ENCODE measurements at places on chromosomes 13 and 19.

DNA sequence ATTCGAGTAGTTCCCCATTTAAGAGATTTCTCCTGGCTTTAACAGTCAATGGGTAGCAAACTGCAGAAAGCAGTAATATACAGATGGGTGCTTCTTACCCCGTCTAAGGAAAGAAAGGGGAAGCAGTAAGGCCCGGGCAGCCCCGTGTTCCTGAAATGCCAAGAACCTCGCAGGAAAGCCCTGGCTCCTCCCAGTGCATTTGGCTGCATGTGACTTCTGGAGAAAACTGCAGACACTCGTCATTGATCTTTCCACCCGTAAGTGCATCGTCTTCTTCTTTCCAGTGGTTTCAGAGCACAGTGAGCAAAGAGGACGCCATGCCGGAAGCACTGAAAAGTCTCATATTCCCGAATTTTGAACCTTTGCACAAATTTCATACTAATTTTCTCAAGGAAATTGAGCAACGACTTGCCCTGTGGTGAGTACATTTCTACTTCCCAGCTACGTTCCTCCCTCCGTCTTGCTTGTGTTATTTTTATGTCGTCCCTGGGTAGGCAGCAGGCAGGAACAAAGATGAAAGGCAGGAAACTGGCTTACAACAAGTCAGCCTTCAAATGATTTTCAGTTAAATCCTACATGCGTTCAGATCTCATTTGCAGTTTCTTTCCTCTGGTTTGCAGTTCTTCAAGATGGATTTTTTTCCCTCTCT is 165.2 kb downstream of the STK24 start:
- DNase-seq: no peak

DNA sequence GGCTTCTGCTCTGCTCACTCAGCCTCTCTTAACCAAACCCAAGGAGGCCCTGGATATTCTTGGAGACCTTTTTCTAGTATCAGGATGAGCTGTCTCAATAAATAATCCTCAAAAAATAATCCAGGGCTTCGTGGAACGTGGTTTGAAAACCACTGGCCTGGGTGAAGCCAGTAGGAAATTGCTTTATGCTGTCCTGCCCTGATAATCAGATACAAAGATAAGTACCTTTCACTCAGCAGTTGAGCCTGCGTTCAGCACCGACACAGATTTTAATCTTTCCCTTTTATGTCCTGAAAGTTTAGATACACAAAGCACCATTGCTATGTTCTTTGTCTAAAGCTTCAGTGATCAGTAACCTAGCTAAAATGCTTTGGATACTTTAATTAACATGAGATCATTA is 460.0 kb downstream of the RFC3 start:
- DNase-seq: no peak

DNA sequence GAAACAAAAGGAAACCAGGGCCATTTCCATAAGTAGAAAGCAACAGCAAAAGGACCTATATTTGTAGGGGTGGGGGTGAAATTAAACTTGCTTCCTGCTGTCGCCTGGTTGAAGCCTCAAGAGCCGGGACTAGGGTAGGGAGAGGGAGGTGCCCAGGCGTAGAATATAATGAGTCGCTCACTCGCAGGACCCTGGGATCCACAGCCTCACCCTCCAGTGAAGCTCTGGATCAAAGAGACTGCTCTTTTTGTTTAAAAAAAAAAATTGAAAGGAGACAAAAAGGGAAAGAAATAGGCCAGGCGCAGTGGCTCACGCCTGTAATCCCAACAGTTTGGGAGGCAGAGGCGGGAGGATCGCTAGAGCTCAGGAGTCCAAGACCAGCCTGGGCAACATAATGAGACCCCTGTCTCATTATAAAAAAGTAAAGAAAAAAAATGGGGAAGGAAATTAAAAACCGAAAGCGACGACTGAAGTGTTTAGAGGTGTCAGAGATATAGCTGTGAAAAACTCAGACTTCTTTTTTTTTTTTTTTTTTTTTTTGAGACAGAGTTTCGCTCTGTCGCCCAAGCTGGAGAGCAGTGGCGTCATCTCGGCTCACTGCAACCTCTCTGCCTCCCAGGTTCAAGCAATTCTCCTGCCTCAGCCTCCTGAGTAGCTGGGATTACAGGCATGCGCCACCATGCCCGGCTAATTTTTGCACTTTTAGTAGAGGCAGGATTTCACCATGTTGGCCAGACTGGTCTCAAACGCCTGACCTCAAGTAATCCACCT is 10.9 kb upstream of the ADGRE5 start:
- DNase-seq: no peak

DNA sequence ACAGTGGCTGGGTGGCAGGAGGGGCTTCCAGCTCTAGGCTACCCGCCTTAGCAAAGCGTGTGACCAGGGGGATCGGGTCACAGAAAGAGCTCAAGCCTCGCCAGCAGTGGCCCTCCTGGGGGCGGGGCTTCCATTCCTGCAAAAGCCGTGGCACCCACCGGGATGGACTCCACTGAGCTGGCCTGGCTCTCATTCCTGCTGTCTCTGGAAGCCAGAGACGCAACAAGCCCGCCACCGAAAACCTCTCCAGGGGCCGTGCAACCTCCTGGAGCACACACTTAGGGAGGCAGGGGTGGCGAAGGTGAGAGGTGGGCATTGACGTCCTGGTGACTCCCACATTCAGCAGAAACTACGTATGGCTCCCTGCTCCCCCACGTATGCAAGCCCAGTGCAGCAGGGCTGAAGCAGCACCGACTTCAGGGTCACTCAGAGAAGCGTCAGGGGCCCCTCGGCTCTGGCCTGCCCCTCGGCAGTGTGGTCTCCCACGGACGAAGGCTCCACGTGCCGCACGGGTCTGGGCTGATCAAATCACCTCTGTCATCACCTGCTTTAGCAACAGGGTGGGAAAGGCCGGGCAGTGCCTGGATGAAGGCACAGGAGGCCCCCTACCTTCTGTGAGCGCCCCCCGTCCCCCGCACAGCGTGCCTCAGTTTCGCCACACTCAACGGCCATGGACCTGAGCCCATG is 3.1 kb downstream of the C19orf25 start:
- DNase-seq: no peak

GRCh38 chr13:42229287-42229686 is 42.7 kb upstream of the AKAP11 start:
- no peak for DNase-seq

DNA sequence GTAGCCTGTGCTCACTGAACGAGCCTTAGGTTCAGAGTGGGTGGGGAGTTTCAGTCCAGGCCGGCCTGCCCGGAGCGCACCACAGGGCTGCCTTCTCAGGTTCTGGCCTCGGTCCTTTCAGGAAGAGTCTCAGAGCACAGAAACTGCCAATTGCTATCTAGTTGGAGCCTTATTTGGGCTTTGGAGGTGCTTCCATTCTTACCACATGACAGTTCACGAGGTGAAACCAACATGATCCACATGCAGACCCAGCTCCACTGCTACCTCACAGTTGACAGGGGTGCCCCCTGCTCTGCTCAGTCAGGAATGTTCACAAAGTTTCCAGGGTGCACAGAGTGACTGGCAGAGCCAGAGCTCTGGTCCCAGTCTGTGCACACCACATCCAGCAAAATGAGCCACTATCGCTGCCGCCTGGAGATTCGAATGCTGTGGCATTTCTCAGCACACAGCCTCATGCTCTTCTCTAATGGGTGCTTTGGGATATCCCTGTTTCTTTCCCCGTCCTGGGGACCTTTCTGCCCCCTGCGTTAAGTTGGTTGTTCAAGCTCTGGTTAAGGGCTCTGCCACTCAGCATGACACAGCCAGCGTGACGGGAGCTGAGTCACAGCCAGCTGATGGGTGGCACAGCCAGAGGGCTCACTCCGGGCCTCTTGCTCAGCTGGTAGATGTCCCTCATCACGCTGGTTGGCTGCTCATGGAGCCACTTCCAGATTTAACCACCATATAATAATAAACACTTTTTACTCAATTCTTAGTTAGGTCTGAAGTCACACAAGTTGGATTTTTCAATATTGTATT is 7.5 kb upstream of the SACS start:
- no peak for DNase-seq

GRCh38 chr19:45079911-45080370 is 881 bp downstream of the GEMIN7 start:
- DNase-seq: no peak

DNA sequence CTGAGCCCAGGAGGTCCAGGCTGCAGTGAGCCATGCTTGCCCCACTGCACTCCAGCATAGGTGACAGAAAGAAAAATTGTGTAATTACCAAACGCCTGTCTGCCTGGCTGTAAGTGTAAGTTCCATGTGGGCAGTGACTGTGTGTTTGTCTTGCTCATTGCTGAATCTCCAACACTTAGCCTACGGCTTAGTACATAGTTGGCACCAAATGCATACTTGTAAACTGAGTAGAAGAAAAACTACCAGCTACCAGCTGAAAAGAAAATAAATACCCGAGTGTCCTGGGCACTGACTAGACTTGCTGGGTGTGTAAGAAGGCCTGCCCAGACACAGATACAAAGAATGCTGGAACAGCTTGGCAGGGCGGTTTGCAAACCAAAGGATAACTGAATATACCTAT is 2.7 kb upstream of the CEBPG start:
- no peak for DNase-seq

- no peak for DNase-seq
Observed at GRCh38 chr13:51921790-51922740, 60.3 kb downstream of the CCDC70 start.

DNA sequence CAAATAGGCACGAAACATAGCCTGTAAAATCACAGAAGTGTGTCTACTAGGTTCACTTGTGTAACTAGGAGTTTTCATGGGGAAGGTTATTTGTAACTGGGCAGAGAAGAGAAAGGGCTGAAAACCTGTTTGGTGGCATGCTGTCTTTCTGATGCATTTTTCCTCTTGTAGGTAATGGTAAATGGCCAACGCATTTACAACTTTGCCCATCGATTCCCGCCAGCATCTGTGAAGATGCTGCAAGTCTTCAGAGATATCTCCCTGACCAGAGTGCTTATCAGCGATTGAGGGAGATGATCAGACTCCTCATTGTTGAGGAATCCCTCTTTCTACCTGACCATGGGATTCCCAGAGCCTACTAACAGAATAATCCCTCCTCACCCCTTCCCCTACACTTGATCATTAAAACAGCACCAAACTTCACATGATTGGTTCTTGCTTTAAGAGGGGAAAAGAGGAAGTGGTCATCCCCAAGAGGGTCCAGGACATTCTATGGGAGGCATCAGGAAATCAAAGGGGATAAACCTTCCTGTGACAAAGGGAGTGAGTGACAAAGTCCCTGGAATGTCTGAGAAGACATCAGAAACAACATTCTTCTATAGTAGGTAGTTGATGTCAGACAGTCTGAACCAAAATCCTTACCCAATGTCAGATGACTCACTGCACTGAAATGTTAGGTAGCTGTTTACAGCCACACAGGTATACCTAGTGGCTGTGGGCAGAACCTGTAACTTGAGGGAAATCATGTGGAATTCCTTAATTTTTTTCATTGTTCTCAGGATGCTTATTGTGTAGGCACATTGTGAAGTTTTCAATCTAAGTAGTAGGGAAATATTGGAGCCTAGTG is 5.0 kb downstream of the LGALS14 start:
- DNase-seq: no peak

DNA sequence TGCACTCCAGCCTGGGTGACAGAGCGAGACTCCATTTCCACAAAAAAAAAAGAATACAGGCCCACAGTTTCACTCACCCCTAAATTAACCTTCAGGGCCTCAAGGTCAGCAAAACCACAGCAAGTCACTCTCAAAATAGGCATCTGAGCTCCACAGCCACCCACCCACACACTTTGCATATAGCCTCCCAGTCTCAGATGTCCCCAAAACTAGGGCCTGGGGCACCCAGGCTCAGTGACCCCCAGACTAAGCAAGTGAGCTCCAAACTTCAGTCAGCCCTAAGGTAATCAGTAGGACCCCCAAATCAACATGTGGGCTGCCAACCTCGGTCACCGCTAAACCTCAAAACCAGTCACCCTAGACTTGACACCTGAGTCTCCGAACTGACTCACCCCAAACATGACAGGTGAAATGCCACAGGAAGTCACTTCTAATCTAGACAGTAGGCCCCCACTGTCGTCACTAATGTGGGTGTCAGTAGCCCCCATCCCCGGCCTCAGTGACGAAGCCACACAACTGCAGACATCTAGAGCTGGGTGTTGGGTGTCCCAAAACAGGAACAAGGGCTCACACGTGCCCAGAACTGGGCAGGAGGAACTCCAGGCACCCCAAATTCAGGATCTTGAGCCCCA is 13.9 kb downstream of the RABAC1 start:
- DNase-seq: peak; percentile 76

DNA sequence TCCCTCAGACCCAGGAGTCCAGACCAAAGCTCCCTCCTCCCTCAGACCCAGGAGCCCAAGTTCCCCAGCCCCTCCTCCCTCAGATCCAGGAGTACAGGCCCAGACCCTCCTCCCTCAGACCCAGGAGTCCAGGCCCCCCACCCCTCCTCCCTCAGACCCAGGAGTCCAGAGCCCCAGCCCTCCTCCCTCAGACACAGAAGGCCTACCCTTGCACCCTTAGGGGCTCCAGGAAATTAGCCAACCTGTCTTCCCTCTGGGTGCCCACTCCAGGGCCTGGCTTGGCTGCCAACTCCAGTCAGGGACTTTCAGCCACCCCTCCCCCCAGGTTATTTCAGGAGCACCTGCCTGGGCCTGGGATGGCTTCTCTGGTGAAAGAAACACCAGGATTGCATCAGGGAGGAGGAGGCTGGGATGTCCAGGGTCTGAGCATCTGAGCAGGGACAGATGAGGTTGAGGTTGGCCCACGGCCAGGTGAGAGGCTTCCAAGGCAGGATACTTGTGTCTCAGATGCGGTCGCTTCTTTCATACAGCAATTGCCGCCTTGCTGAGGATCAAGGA is at the start of gene FGF21:
FGF21 (plus strand) TSS at position 441 of the 558 bp plus-strand sequence. CDS start 713 bp downstream, outside the sequence.
- no peak for DNase-seq

- no peak for DNase-seq
Observed at GRCh38 chr13:42148538-42148937, 100.1 kb downstream of the DGKH start.

GRCh38 chr13:96816261-96816660 is 178.0 kb downstream of the OXGR1 start:
- no peak for DNase-seq

GRCh38 chr19:50717891-50718254 is 1.7 kb downstream of the SHANK1 start:
- DNase-seq: no peak

DNA sequence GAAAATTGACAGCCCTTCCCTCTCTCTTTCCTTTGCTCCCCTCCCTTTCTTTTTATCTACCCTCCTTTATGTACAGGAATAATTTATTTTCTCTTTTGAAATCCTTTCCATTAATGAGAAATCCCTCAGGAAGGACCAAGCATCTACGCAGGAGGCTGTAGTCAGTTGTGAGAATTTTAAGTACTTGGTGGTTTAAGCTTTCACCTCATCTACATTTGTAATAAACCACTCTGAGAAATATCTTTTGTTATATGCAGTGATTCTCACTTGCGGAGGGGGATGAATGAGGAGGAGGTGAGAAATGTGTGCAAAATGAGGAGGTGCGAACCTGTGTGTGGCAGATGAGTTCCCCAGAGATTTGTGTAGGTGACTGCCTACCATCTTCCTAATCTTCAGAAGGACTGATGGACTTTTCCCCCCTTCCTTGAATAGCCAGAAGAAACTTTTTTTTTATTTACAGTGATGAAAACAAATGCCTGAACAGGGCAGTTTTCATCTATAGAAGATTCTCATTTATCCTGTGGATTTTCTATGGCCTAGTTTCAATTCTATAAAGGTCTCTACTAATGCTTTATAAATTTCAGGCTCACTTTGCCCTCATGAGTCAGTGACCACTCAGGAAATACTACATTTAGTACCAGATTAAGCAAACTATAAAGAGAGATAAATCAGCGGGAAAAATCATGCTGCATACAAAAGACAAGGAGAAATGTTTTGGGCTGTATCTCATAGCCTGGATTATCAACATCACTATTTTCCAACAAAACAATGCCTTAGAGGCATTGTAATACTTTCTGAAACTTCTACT is 118.3 kb downstream of the LHFPL6 start:
- no peak for DNase-seq
